GM23248 (cell line): ENCODE measurements at places on chromosomes 16 and 17.
A peak's percentile ranks its signal among the peaks of the same experiment; 100 is the strongest.

- no peak for DNase-seq
Measured at GRCh38 chr17:32123782-32124181, 18.5 kb upstream of the RHOT1 start.

DNA sequence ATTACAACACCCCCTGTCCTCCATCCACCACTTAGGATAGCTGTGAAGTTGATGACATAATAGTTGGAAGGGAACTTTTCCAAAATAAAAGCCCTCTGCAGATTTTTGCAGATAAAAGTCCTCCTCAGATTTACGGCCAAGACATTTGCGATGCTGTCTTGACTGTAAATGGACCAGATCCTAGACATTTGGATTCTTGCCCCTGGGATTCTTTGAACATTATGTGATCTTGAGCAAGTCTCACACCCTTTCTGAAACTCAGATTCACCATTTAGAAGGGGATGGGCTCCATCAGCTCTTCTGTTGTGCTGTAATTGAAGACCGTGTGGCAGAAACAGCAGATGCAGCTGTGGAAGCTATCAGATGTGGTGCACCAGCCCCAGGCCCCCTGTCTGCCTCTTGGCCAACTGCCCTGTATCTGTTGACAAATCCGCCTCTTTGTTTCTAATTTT is 153.9 kb upstream of the CACNG3 start:
- peak; percentile 0 for DNase-seq

- DNase-seq, result peak; percentile 97
Measured at GRCh38 chr17:62093188-62094155, 28.4 kb upstream of the MED13 start.

DNA sequence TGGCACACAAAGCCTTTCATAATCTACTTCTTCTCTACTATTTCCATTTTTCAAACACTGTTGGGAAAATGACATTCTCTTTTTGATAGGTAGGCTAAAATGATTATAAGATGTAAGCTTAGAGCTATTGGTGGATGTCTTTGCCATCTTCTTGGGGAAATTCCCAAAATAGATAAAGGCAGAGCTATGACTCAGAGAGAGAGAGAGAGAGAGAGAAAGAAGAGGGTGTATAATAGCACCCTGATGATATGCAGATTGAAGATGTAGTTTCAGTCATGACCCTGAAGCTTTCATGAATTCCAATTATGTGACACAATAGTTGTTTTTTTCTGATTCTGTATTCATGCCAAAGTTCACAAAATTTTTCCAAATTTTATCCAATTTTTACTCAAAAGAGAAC is 529.1 kb downstream of the HS3ST4 start:
- no peak for DNase-seq

- peak; percentile 65 for DNase-seq
Measured at GRCh38 chr16:30068750-30069610, 3.4 kb downstream of the ALDOA start.

GRCh38 chr17:50452630-50453300 is 15.9 kb downstream of the CHAD start:
- peak; percentile 35 for DNase-seq

DNA sequence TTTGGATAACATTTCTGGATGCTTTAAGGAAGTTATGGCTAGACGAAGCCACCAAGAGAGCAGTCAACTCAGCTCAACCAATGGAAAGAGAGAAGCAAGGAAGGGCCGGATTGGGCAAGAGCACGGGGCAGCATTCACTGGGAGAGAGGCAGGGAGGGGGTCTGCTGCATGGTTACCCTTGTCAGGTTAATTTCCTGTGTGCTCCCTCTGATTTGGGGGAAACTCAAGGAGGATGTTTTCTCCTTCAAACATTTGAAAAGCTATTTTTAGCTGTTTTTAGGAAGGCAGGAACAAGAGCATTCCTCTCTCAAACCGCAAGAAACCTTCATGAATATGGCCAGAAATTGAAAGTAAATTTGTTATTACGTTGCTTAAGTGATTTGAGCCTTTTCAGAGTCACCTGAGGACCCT is 118.5 kb upstream of the ZFHX3 start:
- DNase-seq, result no peak

- DNase-seq, result no peak
Measured at GRCh38 chr17:50908860-50909764, 43.0 kb upstream of the TOB1 start.

DNA sequence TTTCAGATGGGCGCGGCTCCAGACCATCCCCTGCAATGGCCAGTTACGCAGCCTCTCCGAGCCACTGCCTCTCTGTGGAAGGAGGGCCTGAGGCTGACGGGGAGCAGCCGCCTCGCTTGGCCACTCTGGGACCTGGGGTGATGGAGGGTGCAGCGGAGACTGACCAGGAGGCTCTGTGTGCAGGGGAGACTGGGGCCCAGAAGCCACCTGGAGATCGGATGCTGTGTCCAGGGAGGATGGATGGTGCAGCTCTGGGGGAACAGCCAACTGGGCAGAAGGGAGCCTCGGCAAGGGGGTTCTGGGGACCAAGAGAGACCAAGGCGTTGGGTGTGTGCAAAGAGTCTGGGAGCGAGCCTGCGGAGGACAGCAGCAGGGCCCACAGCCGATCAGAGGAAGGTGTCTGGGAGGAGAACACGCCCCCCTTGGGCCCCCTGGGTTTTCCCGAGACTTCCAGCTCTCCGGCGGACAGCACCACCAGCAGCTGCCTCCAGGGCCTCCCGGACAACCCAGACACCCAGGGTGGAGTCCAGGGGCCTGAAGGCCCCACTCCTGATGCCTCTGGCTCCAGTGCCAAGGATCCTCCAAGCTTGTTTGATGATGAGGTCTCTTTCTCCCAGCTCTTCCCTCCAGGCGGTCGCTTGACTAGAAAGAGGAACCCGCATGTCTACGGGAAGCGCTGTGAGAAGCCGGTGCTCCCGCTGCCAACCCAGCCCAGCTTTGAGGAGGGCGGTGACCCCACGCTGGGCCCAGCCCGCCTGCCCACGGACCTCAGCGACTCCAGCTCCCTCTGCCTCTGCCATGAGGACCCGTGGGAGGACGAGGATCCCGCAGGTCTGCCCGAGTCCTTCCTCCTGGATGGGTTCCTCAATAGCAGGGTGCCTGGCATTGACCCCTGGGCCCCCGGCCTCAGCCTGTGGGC is 17.4 kb upstream of the ZFPM1 start:
- DNase-seq, result no peak
